ENCODE measurements at places on chromosomes 12 and 14.

GRCh38 chr12:125140279-125141209, 75.3 kb downstream of the AACS start:
- no peak for DNase-seq

DNA sequence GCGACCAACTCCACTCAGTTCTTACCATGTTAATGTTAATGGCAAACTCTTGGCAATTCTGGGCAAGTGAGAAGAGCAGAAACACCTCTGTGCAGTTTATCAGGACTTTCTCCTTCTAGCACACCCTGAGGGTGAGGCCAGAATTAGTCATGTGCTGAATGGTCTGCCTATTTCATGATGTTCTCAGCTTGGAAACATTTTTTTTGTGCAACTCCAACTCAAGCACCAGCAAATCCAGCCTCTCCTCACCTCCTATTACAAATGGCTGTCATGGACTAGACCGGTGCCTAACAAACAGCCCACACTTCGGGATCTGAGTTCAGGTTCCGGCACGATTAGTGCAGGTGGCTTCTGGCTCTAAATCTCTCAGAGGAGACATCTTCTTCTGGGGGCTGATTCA, 246.0 kb downstream of the ZFP36L1 start:
- no peak for DNase-seq

DNA sequence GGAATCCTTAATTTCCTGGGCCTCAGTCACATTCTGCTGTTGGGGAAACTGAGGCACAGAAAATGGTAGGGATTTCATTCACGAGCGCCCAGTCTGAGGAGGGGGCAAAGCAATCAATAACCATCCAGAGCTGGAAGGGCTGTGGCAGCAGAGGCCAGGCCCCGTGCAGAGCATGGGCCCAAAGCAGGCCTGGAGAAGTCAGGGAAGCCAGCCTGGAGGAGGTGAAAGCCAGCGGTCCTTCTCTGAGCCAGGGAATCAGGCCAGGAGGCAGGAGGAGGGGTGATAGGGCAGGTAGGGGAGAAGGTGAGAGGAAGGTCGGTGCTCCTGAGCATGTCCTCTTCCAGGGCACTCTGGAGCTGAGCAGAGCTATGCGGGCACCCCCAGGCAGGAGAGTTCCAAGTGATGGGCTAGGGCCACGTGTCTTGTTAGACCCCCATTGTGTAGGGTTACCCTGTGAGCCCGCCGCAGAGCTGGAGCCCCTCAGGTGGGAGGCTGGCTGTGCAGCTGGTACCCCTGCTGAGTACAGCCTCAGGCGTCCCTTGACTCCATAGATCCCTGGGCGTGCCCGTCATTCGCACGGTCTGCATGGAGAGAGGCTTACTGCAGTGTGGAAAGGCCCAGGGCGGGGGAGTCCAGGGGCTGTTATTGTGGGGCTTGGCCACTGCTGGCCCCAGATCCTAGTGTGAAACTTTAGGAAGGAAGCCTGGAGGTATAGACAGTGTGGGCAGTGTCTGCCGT, 4.8 kb downstream of the TNFAIP2 start:
- peak; percentile 76 for DNase-seq

DNA sequence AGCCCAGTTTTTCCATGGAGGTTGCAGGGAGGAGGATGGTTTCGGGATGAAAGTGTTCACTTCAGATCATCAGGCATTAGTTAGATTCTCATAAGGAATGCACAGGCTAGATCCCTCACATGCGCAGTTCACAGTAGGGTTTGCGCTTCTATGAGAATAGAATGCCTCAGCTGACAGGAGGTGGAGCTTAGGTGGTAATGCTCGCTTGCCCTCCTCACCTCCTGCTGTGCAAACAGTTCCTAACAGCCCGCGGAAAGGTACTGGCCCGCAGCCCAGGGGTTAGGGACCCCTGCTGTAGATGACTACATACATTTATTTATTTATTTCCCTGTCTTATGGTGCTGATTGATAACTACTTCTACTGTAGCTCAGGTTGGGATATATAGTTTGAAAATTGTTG, 93.2 kb downstream of the FBXO33 start:
- peak; percentile 14 for DNase-seq

DNA sequence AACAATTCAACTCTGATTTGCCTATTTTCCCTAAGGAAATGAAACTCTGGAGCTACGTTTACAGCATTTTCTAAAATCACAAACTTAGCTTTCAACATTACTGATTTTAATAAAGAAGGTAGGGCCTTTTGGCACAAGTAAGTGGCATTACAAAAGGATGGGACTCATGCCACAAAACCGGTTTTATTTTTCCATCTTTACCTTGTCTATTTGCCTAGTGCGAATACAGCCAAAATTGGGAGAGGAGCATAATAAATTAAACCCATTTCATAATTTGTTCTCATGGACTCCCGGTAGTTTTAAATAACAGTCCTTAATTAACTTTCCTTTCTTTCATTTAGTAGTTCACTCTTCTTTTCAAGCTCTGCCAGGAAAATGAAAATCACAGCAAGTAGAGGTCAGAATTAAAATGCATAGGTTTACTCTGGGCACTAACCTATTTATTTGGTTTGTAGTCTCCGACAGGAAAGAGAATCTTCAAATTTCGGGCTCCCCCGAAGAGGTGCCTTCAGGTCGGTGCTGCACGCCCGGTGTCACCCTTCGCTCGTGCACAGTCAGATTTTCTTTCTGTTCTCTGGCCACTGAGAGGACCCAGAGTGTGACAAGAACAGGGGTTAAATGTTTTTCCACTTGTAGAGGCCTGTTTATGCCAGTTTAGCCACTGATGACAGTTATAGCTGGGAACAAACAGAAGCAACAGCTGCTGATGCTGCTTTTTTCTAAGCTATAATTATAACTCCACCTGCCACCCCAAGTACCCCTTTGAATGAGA, at the start of gene BEST3:
TSS of gene BEST3 (minus strand) at position 535 of the 772 bp plus-strand sequence. CDS start 1,505 bp downstream, outside the sequence.
- peak; percentile 93 for DNase-seq

All from NCI-H345 (cell line).